B cell (primary cell): ENCODE measurements at places on chromosomes 2 and 18.

- no peak for DNase-seq
- H3K27ac ChIP-seq = no peak overlapping the region
- no peaks in the 10 kb centered on the region for H3K36me3 ChIP-seq
- no peak overlapping the region for H3K4me3 ChIP-seq
Observed at GRCh38 chr2:196079052-196079451, 10.4 kb upstream of the DNAH7 start.

DNA sequence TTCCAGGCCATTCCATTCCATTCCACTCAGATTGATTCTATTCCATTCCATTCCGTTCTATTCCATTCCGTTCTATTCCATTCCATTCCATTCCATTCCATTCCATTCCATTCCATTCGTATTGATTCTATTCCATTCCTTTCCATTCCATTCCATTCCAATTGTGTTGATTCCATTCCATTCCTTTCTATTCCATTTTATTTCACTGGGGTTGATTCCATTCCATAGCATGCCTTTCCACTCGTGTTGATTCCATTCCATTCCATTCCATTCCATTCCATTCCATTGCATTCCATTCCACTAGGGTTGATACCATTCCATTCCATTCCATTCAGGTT is 1142.3 kb downstream of the RPIA start:
- DNase-seq = peak; percentile 25
- no peaks in the 10 kb centered on the region for H3K27me3 ChIP-seq
- H3K36me3 ChIP-seq = no peaks in the 10 kb centered on the region
- no peak overlapping the region for H3K27ac ChIP-seq
- H3K4me3 ChIP-seq = no peak overlapping the region

- H3K4me1 ChIP-seq = no peaks in the 10 kb centered on the region
- peak; percentile 5 for DNase-seq
- H3K36me3 ChIP-seq = no peaks in the 10 kb centered on the region
Observed at GRCh38 chr2:84022810-84023431, 436.2 kb downstream of the SUCLG1 start.

GRCh38 chr2:173048897-173049661 is 26.6 kb upstream of the MAP3K20 start:
- H3K27ac ChIP-seq = no peak overlapping the region
- H3K4me1 ChIP-seq = no peaks in the 10 kb centered on the region
- H3K27me3 ChIP-seq = peaks cover 3% of the 10 kb centered on the region
- H3K4me3 ChIP-seq = no peak overlapping the region
- DNase-seq = no peak

DNA sequence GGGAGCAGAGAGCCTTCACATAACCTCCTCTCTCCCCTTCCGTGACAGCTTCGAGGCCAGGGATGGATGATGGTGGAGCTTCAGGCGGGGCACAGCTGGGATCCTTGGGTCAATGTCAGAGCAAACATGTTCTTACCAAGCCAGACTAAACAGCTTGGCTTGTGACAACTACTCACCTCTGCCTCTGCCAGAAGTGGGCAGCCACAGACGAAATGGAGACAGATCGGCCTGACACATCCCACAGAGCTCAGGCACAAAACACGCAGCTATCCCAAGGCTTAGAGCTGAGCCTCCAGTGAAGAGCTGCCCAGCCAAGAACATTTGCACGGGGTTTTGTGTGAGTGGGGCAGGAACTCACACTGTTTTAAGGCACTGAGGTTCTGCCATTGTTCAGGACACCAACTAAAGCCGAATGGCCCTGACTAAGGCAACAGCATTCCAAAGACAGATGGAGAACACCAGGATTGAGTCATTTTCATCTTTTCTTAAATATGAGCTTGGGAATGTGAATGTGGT is 12.8 kb downstream of the PXDN start:
- H3K4me1 ChIP-seq = no peaks in the 10 kb centered on the region
- no peak overlapping the region for H3K27ac ChIP-seq
- no peak for DNase-seq
- no peak overlapping the region for H3K4me3 ChIP-seq
- no peaks in the 10 kb centered on the region for H3K27me3 ChIP-seq

DNA sequence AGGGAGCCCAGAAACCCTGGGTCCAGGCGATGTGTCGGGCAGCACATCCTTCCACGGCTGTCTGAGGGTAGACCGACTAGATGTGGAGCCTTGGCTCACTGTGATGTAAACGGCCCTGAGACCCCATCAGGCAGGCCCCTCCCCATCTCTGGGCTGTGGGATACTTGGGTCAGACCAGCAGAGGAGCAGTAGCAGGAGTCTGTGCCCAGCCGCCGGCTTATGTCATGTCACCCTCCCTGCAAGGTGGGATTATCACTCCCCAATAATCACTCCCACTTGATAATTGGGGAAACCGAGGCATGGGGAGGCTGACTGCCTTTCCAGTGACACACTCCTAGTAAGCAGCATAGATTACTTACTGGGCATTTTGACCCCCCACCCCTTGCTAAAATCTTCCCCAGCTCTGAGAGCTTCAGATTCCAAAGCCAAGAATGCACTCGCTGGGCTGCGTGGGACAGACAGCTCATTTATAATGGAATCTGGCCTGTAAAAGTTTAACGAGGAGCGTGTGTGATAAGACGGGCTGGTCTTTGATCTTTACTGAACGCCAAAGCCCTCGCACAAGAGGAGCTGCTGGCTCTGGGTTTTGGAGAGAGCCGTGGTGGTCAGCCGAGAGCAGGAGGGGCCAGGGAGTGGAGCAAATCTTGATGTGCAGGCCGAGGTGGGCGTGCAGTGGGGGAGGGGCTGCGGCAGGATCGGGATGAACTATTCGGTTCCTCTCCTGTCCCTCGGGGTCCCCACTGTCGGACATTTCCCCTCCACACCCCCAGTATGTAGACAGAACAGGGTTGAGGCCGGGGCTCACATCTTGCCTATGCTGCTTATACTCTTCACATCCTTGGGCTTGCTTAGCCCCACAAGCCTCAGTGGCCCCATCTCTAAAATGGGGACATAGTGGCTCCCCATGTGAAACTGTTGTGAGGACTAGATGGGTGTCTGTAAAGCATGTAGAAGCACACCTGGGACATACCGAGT is 200.0 kb downstream of the GLI2 start:
- H3K4me3 ChIP-seq = no peak overlapping the region
- H3K4me1 ChIP-seq = no peaks in the 10 kb centered on the region
- H3K27me3 ChIP-seq = no peaks in the 10 kb centered on the region
- H3K36me3 ChIP-seq = no peaks in the 10 kb centered on the region
- no peak for DNase-seq
- no peak overlapping the region for H3K27ac ChIP-seq

GRCh38 chr2:215535741-215536140 is 99.9 kb upstream of the FN1 start:
- no peaks in the 10 kb centered on the region for H3K4me1 ChIP-seq
- no peak for DNase-seq
- H3K4me3 ChIP-seq = no peak overlapping the region
- no peaks in the 10 kb centered on the region for H3K36me3 ChIP-seq

GRCh38 chr2:8461341-8461740 is 220.5 kb upstream of the ID2 start:
- peaks cover 11% of the 10 kb centered on the region for H3K4me1 ChIP-seq
- peaks cover 92% of the 10 kb centered on the region for H3K27me3 ChIP-seq

DNA sequence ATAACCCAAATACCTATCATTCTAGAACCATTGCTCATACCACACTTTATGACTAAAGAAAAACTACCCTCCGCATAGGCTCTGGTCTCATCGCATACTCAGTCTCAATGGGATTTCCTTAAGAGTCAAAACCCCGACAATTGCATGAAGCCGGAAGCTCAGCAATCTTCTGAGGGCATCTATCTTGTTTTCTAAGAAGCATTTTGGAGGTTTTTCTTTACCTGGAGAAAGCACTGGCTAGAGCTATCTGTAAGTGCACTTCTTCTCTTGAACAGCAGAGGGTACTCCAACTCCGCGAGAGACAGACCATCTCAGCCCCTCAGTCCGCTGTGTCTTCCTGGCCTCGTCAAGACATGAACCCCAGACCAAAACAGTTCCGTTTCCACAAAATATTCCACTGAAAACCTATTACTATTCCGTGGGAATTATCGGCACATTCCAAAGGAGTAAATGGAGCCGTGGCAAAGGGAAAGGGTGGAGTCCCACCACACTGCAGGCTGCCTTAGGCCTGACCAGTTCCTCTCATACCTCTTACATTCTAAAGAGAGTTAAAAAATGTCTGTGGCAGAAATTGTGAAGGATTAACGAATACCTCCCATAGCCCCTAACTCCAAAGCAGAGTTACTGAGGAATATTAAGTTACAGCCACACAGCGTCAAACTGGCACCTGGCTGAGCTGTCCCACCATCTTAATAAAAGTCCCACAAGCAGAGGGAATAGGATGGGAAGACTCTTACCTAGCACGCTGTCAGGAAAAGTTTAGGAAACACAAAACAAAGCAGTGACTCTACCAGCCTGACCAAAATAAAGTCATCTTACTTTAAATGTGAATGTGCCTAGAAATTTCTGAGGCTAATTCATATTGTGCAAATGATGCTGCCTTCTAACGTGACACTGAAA is 325.6 kb upstream of the VRK2 start:
- H3K36me3 ChIP-seq = no peaks in the 10 kb centered on the region
- peak; percentile 58 for DNase-seq
- H3K4me1 ChIP-seq = peaks cover 5% of the 10 kb centered on the region
- H3K27me3 ChIP-seq = no peaks in the 10 kb centered on the region
- H3K4me3 ChIP-seq = no peak overlapping the region

GRCh38 chr2:240419271-240419670 is 16.2 kb upstream of the GPC1 start:
- DNase-seq = no peak
- no peaks in the 10 kb centered on the region for H3K4me1 ChIP-seq
- no peak overlapping the region for H3K4me3 ChIP-seq
- no peaks in the 10 kb centered on the region for H3K27me3 ChIP-seq
- no peak overlapping the region for H3K27ac ChIP-seq

- H3K27ac ChIP-seq = no peak overlapping the region
- H3K36me3 ChIP-seq = peaks cover 56% of the 10 kb centered on the region
- H3K27me3 ChIP-seq = no peaks in the 10 kb centered on the region
- no peak overlapping the region for H3K4me3 ChIP-seq
- peaks cover 14% of the 10 kb centered on the region for H3K4me1 ChIP-seq
Observed at GRCh38 chr2:190501702-190502407, 32.7 kb downstream of the NEMP2 start.

DNA sequence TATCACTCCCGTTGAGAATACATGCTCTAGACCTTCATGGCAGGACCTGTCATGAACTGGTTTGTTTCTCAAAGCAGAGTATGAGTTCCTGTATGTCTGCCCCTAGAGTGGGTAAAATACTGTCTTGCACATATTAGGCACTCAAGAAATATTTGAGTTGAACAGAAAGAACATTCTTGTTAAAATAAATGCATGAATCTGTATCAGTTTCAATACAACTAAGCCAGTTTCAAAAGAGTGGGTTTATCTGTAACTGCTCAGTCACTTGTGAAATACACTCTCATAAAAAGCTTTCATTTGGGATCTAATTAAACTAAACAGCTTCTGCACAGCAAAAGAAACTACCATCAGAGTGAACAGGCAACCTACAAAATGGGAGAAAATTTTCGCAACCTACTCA is 69.2 kb downstream of the RFTN2 start:
- DNase-seq = no peak
- H3K4me3 ChIP-seq = no peak overlapping the region
- H3K27me3 ChIP-seq = no peaks in the 10 kb centered on the region
- no peaks in the 10 kb centered on the region for H3K36me3 ChIP-seq
- no peaks in the 10 kb centered on the region for H3K4me1 ChIP-seq

DNA sequence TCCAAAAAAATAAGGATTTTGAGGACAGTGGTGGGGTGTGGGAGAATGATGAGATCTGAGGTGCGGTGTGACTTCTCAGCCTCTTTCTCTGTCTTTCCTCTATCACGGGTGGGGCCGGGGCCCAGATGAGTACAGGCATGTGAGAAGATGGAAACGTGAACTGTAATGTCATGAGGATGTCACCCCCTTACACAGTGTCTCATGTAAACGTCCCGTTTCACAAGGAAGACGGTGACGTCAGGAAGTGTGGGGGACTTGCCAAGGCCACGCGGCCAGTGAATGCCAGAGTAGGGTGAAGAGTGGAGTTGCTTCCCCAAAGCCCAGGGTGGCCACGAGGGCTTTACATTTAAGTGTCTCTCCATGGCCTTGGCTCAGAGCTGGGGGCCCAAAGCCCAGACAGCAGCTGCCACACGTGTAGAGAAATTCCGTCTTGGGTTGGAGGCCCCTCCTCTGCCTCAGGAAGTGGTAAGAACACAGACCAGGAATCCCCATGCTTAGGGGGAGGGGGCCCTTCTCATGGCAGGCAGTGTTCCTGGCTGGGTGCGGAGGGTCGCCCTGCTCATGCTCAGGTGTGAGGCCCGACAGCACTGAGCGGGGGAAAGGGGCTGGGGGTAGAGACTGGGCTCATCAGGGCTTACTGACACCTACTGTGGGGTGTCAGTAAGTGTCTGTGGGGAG is 80.9 kb upstream of the SMAD7 start:
- no peak overlapping the region for H3K4me3 ChIP-seq
- H3K4me1 ChIP-seq = peaks cover 5% of the 10 kb centered on the region
- no peaks in the 10 kb centered on the region for H3K27me3 ChIP-seq
- peak; percentile 73 for DNase-seq
